ENCODE measurements at places on chromosomes 1 and 21.

DNA sequence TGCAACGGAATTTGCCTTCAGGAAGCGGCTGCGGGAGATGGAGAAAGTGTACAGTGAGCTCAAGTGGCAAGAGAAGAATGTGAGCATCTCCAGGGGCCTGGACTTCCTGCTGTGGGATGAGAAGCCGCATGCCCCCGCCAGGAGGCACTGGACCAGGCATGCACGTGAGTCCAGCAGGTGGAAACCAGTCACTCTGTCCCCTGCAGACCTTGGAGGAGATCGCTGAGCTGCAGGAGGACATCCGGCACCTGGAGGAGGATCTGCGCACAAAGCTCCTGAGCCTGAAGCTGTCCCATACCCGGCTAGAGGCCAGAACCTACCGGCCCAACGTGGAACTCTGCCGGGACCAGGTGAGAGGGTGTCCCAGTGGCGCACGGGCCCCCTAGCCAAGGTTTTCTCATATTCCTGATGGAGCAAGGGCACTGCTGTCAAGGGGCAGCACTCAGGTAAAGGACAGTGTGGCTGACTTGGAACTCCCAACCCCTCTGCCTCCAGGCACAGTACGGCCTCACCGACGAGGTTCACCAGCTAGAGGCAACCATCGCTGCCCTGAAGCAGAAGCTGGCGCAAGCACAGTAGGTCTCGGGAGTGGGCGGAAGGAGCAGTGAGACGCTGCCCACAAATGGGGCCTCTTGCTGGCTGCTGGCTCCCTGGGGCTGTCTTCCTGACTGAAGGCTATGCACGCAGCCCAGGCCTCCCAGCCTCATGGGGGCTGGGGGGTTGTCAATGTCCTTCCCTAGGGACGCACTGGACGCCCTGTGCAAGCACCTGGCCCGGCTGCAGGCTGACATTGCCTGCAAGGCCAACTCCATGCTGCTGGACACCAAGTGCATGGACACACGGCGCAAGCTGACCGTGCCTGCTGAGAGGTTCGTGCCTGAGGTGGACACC, 1.2 kb upstream of the ADPRS start:
- DNase-seq = no peak

DNA sequence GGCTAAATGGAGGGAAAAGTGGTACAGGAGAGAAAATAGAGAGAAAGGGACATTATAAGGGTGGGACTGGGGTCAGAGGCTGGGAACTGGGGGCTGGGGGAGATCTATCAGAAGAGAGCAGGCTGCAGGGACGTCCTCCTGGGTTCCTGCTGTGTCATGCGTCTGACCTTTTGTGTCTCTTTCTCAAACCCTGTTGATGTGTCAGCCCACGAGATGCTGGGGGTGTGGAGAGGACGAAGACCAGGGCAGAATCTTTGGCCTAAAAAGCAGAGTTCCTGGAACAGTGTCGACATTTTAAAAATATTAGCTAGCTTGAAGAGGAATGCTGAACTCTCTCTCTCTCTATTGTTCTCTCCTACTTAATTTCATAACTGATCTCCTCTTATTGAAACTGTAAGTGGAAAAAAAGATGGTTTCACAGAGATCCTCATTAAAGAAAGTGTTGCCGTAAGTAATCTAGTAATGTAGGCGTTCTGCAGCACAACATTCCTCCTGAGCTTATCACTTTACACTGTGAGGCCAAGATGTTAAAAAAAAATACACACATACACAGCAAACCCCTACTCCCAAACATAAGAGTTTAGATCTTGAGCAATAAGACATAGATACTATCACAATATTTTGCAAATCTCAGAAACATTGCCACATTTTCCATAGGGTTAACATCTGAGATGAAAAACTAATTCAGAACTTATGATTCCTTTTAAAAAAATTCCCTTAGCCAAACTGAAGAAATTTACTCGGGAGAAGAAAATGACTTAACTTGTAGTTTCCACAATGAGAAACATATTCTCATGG, 52.6 kb downstream of the RUNX1 start:
- peak; percentile 91 for DNase-seq

GRCh38 chr1:231558708-231559185, 30.3 kb downstream of the TSNAX start:
- no peak for DNase-seq

DNA sequence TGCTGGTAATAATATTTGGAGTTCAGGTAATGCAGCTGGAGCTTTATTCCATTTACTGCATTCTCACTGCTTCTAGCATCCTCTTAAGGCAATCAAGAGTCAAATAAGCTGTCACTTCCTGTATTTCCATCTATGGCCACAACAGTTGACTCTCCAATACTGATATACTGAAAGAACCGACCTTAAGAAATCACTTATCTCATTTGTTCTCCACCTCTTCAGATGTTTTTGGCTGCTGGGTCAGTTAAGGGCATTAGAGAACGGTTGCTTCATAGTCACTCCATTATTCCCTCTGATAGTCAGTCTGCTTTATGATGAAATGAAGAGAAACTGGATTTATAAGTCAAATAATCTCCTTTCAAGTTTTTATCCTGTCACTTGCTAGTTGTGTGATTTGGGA, 14.2 kb upstream of the RGS4 start:
- no peak for DNase-seq

DNA sequence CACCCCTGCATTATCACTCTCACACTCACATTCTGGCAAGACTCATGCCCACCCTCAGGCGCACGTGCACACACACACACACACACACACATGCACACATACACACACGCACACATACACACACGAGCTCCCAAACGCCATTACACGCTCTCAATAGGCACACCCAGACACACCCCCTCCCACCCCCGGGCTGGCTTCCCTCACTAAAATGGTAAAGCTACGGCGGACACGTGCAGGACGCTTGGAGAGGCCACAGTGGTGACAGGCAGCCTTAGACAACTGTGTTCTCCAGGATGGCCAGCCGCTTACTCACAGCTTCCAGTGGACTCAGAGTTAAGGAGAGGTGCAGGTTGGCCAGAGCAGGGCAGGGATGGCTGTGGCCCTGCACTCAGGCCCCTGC, 10.1 kb downstream of the MATN1 start:
- no peak for DNase-seq

- no peak for DNase-seq
These were observed 98.4 kb upstream of the GADD45A start for GRCh38 chr1:67586596-67586995.

- DNase-seq = no peak
These were observed 22.6 kb downstream of the TUFT1 start for GRCh38 chr1:151562661-151563060.

GRCh38 chr21:28104346-28104745, 888.3 kb downstream of the LTN1 start:
- no peak for DNase-seq

- no peak for DNase-seq
These were observed 117.1 kb upstream of the CSF3R start for GRCh38 chr1:36599828-36600227.

DNA sequence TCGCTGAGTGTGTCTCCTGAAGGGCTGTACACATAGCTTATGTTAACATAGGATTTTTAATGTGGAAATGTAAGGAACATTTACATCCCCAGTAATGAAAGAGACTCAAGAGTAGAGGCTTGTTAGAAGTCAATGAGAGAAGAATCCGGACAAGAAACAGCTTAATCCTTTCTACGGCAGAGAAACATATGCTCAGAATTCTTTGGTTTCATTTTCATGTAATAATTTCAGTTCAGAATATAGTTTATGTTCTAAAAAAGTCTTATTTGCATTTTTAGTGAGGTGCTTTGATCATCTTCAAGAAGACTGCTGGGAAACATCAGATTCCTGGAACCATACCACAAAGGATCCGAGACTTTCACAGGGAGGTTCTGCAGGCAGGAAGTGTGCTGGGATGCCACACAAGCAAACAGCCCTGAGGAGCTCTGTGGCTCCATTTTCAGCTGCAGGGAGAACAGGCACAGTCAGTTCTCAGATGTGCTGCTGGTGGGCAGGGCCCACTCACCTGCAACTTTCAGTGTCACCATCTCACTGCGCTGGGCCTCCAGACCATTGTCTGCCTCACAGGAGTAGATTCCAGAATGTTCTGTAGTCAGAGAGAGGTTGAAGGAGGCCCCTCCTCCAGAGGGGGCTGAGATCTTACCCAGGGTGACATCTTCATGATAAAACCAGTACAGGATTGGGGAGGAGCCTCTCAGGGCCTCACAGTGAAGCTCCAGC, 28.4 kb downstream of the FCRL5 start:
- DNase-seq = no peak

- no peak for DNase-seq
These were observed 12.4 kb downstream of the ZBTB18 start for GRCh38 chr1:244063498-244063897.

GRCh38 chr1:204327359-204327758, 32.4 kb downstream of the PLEKHA6 start:
- no peak for DNase-seq

DNA sequence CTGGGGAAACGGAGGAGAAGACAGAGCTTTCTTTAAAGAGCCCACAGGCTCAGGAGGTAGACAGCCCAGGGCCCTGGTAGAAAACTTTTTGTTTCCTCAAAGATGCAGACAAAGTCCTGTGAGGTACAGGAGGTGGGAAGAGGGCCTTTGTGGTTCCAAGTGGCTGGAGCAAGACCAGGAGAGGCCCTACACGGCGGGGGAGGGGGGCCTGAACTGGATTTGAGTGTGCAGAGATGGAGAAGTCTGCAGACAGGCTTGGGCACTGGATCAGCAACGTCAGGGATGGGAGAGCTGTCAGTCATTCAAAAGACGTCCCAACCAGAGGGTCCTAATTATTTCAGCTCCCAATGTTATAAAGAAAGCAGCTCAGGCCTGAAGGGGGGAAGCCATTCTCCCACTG, 126.2 kb downstream of the EPHB2 start:
- no peak for DNase-seq

GRCh38 chr1:46558141-46558963, 6.9 kb upstream of the KNCN start:
- DNase-seq = no peak

DNA sequence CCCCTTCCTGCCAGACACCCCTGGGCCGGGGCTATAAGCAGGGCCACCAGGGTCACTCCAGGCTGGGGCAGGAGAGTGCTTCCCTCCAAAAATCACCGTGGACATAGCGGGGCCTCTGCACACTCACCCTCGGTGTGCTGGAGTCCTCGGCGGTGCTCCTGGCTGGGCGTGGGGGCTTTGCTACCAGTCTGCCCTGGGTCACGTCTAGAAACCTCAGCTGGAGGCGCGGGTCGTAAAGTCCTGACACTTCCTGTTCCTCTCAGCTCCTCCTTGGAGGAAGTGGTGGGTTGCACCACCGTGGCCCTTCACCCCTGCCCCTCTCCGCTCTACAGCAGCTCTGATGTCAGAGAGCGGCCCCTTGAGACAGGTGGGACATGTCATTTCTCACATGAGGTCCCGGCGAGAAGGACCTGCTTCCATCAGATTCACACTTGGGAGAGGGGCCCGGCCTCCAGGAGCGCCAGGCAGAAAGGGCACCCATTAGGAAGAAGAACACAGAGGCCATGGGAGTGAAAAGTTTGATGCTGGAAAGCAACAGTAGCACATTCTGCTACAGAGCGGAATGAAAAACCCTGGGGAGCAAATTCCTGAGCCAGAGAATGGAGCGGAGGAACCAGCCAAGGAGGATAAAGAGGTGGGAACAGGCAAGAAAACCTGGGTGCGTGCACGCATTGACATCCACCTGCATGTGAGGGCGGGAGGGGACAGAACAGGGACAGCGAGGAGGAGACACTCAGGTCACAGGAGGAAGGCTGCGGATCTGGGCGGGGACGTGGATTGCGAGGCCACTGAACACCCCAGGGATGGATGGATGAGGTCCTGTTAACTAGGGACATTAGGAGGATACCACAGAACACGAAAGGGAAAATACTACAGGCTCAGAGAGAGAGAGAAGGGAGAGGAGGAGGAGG, at the start of gene ITGB2:
TSS of gene ITGB2 (minus strand) at position 206 of the 911 bp plus-strand sequence. CDS start 10,117 bp downstream, outside the sequence.
- DNase-seq = peak; percentile 83

DNA sequence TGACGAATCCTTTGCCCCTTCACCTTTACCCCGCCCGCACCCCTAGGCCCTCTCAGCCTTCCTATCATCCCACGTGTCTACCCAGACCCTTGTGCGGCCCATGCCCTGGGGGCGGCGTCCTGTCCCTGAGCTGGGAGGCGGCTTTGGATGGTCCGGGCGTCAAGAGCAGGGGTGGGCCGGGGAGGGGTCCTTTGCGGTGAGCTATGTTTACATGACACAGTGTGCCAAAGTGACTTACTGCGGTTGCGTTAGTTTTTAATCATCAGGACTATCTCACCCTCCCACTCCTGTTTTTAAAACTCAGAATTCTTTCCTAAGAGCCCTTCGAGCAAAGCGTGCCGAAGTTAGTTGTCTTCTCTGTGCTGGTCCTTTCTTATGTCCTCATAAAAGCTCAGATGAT, 144.6 kb downstream of the PGBD5 start:
- no peak for DNase-seq

DNA sequence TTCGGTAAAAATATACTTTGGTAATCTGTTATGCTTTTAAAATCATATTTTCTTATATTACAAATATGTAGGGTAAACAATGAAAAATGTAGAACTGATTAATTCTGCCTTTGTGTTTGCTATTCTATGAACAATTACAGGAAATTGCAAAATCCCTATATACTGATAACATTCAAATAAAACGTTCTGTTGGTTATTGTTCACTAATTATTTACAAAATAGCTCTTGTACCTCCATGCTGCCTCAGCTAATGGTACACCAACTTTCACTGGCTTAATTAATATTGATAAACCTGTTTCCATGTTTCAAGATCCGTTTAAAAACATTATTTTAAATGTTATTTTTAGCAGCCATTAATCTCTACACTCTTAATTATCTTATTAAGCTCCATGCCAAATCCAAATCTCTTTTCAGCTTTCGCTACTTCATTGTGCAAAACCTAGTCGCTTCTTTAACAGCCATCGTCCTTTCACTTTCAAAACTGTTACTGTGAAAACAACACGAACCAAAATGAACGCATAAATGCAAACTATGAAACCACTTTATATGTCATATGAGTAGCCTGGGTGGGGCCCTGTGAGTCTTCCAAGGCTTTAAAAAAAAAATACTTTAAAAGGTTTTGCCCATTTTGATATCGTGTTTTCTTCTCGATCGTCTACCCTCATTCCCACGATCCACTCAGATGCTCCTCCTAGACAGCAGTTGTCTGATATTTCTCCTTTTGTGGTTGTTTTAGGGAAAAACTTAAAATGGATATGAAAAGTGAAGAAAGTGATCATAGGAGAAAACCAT, 807.1 kb downstream of the USP25 start:
- DNase-seq = no peak

DNA sequence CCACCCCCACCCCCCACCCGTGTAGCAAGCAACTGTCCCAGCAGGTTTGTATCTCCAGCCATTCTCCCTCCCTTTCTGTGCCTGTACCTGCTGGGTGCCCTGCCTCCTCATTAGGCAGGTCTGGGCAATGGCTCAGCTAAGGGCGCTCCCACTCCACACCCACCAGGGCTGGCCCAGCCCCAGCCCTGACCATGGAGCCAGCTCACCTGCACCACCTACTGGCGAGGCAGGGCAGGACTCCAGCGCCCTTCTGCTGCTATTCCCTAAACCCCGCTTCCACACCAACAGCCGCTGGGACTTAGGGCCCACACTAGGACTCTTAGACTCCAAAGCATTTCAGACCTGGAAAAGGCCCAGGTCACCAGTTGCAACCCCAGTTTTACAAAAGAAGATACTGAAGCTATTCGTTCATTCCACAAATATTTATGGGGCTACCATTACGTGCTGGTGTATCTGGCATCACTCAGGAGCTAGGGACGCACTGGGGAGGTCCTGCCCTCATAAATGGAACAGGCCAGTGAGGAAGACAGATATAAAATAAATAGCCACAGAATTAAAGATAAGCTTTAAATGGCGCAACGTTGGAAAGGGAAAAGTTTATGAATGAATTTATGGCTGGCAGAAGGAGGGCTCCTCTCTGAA, 24.0 kb downstream of the PGLYRP3 start:
- DNase-seq = peak; percentile 11
